ENCODE measurements at places on chromosomes 3 and 15.

DNA sequence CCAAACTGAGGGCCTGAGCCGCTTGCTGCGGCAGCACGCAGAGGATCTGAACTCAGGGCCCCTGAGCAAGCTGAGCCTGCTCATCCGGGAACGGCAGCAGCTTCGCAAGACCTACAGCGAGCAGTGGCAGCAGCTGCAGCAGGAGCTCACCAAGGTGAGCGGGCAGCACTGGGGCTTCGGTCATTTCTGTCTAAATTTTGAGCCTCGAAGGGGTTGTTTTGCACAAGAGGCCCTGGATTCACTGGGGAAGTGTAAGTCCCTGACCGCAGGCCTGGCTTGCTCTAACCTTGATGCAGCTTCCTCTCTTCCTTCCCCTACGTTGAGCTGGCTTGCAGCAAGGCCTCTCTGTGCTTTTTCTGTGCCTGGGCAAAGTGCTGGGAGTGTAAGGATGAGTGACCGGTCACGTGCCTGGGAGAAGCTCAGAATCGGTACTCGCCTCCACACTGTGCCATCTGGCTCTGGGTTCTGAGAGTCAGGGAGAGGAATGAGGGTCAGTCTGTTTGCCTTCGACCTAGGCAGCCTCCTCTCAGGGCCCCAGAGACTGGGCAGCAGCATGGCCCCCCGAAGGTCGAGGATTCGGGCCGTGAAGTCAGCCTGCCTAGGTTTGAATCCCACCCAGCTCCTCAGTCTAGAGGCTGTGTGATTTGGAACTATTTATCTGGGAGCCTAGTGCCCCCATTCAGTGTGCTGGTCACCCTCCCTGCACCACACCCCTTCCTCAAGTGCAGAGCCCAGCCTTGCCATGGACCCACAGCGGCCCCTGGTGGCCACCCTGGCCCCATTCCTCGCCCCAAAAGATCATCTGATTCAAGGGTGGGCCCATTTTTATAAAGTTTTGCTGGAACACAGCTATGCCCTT is 1.4 kb downstream of the FES start:
- DNase-seq: peak; percentile 65

DNA sequence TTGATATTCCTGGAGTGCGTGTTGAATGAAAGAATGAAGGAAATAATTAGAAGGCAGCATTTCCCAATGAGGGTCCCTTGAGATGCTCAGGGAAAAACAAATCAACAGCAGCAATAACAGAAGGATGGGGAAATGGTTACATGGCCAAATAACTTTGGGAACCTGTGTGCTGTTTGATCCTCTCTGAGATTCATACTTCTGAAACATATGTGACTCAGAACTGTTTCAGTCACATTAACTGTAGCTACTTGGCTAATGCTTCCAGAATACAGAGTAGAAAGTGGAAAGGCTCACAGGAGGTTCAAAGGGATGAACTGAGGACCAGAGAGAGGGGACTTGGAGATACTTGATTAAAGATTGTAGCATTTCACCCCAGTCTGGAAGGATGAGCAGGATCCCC is 258.2 kb downstream of the SLCO3A1 start:
- DNase-seq: no peak

DNA sequence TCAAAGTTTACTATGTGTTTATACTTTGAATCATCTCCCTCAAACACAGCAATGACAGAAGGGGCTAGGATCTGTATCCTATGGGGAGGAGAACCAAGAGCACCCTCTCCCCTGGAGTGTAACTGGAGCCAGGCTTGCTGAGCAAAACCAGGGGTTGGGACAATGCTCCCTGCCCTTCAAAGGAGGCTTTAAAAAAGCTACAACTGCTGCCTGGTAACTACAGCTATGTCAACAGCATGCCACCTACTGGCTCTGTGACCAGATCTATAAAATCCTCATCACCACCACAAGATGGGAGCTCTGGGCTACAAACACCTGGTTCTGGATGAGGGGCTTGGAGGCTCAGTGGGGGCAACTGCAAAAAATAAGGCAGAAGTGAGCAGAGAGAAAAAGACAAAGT is 61.9 kb downstream of the ANO10 start:
- no peak for DNase-seq

DNA sequence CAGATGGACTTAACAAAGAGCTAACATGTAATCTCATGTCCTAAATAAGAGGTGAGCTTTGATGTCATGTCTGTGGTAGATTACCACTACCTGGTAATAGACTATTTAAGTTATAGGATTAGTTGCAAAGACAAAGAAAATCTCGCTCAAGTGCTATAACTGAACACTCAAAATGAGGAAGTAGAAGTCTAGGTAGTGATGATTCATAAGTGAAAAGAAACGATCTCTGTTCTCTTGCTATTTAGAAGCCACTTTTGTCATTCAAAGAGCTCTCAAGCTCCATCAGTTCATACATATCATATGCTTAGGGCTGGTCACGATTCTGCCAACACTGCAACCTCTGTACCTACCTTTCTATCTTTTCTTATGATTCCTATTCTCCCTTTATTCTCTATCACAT is 110.9 kb downstream of the EDEM1 start:
- no peak for DNase-seq

DNA sequence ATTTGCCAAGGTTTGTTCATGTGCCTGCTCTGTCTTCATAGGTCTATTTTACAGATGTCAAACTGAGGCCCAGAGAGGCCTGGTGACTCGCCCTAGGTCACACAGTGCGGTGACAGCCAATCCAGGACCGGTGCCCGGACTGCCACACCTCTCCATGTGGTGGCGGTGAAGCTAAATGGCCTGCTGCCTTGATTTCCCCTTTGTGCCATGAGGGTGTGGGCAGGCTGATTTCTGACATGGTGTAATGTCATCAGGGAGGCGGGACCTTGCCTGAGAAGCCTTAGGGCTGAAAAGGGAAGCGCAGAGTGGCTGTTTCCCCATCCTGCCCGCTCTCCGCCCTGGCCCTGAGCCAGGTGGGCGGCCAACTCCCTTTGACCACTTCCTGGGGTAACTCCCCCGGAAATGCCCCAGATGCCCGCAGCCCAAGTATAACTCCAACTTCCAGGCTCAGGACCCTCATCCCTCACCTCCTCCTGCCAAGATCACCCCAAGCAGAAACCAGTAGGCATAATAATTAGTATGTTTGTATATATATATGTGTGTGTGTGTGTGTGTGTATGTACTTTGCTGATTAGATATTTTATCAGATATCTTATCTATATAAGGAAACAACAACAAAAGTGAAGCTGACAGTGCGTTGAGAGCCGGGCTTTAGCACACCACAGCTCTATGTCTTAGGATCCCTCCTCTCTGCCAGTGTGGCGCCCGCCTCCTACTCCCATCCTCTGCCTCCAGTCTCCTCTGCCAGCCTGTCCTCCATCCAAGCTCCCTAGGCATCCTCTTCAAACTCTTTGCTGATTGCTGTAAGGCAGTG is 63.9 kb downstream of the IQSEC1 start:
- no peak for DNase-seq

GRCh38 chr3:55245351-55245750 is 241.8 kb downstream of the WNT5A start:
- no peak for DNase-seq

DNA sequence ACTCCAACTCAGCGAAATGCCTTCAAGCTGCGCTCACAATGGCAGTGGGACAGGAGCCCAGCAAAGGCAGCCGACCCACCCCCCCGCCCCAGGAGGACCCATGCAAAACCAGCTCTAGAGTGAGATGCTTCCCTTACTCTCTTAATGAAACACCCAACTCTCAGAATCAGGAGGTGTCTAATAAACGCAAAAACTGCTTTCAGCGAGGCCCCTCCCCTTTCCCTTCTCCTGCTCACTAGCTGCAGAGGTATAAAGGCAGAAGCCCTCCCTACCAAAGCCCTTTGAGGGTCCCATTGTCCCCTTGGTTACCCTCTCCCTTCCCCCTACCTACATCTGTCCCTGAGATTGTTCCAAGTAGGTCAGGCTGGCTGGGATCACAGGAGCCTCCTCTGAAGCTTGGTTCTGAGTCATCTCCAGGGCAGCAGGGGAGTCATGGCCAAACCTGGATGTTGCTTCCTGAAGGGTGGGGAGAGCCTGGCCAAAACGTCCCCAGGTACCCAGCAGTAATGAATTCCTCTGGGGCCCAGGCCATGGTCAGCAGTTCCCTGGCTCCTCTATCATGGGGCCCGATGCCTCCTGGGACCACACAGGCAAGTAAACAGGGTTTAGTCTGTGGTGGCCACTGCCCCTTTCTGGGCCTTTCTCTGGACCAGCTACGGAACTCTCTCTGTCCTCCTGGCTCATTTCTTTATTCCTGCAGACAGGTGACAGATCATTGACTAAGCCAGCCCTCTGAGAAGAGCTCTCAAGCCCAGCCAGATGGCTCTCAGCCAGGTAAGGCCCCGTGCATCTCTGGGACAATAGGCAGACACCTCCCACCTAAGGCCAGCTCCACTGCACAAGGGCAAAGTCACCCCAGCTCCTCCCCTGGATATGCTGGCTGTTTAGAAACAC is 8.6 kb downstream of the KLHL25 start:
- DNase-seq: peak; percentile 56

- DNase-seq: peak; percentile 71
Measured at GRCh38 chr3:127665586-127665985, 7.2 kb upstream of the ABTB1 start.

DNA sequence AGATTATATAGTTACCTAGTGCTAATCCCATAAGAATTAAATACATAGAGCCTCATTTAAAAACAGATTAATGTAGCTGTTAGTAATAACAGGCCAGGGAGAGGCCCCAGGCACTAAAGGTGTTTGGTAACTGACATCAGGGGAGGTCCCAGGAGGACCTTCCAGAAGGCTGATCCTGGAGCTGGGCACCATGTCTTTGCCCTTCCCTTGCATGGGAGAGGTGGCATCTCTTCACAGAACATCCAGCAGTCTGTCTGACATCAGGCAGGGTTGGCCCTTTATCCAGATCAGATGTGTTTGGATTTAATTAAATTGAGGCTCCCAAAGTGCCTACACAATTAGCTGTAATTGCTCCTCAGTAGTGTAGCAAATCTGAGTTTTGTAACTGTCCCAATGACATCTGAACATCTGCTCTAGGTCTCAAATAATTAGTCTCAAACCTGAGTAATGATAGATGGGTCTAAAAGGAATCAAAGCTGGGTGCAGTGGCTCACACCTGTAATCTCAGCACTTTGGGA is 53.0 kb downstream of the RLBP1 start:
- DNase-seq: no peak

DNA sequence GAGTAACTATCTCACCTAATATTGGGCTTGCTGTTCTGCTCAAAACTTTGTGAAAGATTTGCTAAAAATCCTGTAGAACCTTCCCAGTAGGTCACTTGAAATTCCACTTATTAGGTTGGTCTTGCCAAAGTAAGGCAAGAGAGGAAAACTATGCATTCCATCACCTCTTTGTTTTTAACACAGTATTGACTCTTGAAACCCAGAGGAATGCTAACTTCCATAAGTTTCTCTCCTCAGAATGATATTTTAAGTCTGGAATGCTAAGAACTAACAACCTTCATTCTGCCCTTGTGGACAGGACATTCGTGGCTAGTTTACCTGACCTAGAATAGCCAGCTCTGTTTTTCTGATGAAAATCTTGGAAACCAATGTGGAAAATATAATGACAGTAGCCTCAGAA is 154.5 kb downstream of the TMCO5A start:
- peak; percentile 17 for DNase-seq

DNA sequence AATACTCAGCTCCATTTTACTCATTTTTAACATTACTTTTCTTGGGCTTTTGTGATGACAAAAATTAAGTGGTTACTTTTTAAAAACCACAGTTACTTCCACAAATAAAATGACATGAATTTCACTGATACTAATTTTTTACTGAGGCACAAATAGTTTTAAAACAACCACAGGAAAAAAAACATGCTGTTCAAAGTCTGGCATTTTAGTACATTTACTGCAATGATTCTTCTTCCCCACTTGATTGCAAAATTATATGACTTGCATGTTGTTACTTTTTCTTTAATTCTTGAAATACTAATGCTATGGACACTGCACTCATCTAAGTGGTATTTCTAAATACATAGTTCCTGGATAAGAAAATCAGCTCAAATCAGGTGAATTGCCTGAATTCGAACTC is 24.8 kb upstream of the SLMAP start:
- peak; percentile 60 for DNase-seq

DNA sequence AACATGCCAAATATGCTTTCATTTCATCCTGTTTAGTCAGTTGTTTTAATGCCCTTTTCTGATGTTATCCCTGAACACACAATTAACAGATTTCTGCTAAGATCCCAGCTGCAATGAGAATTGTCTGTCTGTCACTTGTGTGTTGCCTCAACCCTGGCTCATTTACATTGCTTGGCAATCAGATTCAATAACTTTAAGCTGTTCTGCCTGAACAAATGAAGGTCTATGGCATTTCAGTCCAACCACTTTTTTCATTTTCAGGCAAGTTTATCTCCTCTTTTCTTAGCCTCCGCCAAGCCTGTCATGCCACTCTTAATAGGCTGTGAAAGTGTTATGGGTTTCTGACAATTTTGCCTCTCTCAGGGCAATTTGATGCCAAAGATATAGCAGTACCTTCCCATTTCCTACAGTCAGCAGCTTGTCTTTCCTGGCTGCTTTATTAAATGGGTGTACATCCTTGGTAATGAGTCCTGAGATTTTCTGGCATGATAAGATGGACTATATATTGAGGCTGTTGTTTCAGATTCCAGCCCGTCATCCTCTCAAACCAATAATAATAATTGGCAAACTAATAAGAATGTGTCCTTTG is 68.7 kb upstream of the ADAMTS9 start:
- no peak for DNase-seq

DNA sequence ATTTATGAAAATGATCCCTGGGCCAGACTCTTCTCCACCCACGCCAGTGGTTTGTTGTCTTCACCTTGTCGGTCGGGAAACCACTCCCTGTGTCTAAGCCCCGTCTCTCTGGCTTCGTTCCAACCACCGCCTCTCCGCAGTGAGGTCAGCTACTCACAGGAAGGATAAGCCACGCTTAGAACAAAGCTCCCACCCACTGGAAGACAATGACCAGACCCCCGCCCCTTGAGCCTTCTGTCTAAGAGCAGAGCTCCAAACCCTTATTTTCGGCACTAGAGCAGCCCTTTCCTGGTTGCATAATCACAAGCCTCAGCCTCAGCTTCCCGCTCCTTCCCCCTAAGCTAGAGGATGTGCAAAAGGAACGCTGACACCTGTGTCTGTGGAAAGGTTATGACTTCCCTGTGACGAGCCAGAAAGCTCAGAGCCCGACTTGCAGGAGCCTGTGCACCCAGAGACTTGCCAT is 114.9 kb upstream of the MEF2A start:
- DNase-seq: no peak

GRCh38 chr3:133442518-133442917 is 42.7 kb downstream of the BFSP2 start:
- no peak for DNase-seq

Data from EH (cell line).